ENCODE measurements at places on chromosomes 1 and 21.

DNA sequence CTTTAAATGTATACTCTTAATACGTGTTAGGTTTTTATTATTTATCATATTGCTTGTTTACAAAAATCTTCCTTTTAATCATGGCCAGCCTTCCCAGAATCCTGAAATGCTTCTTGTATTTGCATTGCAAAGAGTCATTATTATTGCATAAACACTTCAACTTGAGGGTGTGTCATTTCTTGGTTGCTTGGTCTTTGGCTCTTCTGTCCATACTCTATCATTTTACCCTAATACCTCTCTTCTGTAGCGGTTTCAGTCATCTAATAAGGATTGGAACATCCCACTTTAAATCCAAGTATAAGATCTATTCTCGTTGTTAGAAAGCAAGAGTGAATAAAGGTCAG lies 200.6 kb upstream of the CACYBP start:
- DNase-seq: no peak

DNA sequence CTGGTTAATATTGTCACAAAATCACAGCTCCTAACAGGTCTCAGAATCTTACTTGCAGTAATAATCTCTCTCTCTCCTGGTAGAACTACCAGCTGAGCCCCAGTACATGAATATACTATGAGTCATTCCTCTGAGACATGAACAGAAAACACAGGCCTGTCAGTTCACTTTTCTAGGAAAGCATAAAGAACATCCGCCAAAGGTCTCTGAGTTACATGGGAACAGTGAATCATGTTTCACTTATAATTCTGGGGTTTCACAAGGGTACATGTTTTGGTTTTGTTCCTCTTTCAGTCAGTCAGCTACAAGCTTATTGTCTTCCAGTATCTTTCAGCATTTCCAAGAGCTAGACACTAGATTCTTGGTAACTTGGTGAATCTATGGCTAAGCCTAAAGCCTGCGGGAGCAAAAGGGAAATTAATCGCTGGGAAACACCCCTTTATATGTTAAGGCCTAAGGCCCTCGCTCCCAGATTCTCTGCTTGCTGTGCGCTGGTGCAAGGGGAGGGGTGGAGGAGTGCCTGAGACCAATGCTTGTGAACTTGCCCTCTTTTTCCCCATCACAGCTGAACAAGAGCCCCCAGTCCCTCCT lies 31.7 kb downstream of the IFNGR2 start:
- peak; percentile 44 for DNase-seq

GRCh38 chr1:95731466-95731865 lies 497.5 kb downstream of the RWDD3 start:
- DNase-seq: no peak

DNA sequence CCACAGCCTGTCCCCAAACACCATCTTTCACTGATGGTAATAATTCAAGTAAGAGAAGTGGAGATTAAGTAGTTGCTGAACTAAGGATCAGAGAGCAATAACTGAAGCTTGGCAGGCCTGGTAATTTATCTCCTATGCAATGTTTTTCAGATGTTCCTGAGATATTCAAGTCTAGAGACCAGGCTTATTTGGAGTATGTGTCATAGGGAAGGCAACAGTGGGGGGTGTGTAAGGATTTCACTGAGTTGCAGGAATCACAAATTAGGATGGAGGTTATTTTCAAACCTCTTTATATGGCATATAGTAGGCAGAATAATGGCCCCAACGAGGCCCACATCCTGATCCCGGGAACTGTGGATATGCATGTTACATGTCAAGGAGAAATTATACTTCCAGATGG lies 171.7 kb downstream of the KCNJ6 start:
- no peak for DNase-seq
